ENCODE measurements at places on chromosomes 4 and X.
A peak's percentile ranks its signal among the peaks of the same experiment; 100 is the strongest.

- no peak for DNase-seq
Measured at GRCh38 chrX:154542723-154543424, 3.8 kb downstream of the G6PD start.

DNA sequence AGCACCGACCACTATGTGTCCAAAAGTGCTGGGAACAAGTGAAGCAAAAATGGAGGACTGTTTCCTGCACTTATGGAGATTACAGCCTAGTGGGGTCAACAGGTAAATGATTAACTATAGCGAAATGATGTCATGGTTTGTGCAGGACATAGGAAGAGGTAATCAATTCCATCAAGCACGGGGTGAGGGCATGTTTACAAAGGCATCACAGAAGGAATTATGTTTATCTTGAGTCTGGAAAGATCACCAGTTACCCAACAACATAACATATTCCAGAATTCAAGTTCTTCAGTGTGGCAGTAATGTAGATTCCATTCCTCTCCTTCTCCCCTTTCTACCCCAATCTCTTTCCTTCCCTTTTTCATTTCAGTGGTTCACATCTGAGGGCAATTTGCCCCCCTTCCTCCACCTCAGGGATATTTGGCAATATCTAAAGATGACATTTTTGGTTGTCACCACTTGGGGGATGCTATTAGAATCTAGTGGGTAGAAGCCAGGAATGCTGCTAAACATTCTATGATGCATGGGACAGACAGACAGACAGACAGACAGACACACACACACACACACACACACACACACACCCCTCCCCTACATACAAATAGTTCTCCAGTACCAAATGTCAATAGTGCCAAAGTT lies 24.1 kb downstream of the FAM47E start:
- DNase-seq = no peak

GRCh38 chr4:146108756-146109155 lies 66.8 kb upstream of the LSM6 start:
- DNase-seq = no peak

DNA sequence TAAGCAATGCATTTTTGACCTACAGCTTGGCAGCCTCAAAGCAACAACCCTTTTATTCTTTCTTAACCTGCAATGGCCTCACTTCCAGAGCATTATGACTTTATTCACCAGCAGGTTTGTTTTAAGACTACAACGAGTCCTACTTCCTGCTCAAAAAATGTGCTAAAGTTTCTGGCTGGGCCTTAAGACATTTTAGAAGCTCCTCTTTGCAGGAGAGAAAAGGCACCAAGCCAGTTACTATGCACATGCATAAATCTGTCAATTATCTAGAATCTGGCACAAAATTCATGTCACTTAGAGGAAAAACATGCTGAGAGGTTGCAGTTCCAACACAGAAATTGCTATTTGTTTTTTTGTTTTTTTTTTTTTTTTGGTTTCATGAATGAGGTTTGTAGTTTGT lies 223.0 kb upstream of the EPHA5 start:
- DNase-seq = peak; percentile 70

- no peak for DNase-seq
Measured at GRCh38 chrX:45524805-45525204, 324.1 kb upstream of the DIPK2B start.

DNA sequence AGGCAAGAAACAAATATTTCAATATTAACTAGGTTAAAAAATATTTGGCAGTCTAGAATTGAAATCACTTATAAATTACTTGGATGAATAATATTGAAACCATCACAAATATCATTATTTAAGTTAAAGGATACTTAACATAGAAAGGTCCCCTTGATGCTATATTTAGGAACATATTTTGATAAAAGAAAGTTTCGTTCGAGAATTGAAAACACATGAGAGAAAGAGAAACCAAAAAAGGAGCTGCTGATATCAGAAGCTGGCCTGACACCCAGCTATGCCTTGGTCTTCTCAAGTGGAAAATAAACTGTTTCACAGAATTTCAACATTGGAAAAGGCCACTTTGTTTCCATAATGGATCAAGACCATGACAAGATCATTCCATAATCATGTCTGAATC lies 762.4 kb downstream of the DMD start:
- DNase-seq = no peak

DNA sequence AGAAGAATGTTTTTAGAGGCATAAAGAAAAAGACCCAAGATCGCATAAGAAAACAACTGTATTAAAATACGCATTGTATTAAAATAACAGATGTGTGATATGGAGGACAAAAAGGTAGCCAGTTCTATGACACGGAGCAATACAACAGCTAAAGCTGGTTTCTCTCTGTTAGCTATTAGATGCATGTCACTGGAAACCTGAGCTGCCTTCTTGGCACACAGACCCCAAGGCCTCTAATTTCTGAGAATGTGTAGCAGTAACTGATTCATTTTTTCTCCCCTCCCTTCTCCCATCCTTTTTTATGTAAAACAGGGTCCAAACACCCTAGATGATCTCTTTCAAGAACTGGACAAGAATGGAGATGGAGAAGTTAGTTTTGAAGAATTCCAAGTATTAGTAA lies 4.1 kb downstream of the S100G start:
- DNase-seq = no peak

GRCh38 chr4:126448086-126448845 lies 1133.5 kb downstream of the FAT4 start:
- peak; percentile 1 for DNase-seq

- DNase-seq = no peak
Measured at GRCh38 chr4:163988865-163989264, 494.4 kb downstream of the TMA16 start.

GRCh38 chr4:111628437-111628836 lies 516.8 kb upstream of the FAM241A start:
- no peak for DNase-seq

GRCh38 chr4:139912445-139912844 lies 241.5 kb downstream of the MAML3 start:
- no peak for DNase-seq

DNA sequence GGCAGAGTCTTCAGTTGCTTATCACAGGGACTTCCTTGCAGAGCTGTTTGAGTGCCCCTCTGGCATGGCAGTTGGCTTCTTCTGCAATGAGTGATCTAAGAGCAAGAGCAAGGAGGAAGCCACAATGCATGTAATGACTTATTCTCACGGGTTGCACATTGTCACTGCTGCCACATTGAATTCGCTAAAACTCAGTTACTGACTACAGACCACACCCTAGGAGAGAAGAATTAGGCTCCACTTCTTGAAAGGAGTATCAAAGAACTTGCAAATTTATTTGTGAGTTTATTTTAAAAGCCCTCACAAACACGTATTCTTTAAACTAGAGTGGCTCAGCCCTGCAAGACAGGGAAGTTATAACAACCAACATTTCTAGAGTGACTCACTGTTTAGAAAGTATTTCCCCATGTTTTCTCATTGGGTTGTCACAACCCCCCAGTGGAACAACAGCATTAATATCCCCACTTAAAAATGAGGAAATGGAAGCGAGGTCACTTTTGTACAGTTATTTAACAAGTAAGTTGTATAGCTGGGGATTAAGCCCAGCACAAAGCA lies 32.4 kb upstream of the RBPJ start:
- no peak for DNase-seq

DNA sequence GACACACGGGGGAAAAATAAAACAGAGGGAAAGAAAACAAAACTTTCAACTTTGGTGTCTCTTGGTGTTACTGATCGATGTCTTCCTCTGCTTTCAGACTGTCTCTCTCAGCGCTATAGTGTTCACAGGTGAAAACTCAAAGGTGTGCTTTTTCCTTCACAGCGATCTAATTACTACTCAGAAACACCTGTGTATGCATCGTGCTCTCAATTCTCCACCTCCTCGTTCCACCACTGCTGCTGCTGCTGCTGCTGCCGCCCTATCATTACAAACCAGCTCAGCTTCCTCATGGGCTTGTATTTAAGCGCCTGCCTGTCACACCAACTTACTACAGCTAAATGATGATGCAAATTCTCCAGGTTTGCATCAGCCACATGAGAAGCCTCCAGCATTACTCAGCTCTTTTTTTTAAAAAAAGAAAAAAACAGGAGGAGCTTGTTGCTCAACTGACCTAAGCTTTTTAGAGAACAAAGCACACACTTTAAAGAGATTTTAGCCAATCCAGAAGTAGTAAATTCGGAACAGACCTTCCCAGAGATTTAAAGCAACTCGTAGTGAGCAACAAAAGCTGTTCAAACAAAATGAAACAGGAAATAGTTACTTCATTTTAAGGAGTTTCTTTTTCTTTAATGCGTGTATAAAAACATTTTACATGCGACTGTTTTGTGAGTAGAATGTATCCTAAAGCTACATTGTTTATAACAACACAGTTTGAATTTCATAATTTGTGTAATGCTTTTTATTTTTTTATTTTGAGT lies at the start of gene SLC7A11:
SLC7A11 (minus strand) TSS at position 274 of the 758 bp plus-strand sequence. CDS start 280 bp downstream, outside the sequence.
- peak; percentile 70 for DNase-seq

DNA sequence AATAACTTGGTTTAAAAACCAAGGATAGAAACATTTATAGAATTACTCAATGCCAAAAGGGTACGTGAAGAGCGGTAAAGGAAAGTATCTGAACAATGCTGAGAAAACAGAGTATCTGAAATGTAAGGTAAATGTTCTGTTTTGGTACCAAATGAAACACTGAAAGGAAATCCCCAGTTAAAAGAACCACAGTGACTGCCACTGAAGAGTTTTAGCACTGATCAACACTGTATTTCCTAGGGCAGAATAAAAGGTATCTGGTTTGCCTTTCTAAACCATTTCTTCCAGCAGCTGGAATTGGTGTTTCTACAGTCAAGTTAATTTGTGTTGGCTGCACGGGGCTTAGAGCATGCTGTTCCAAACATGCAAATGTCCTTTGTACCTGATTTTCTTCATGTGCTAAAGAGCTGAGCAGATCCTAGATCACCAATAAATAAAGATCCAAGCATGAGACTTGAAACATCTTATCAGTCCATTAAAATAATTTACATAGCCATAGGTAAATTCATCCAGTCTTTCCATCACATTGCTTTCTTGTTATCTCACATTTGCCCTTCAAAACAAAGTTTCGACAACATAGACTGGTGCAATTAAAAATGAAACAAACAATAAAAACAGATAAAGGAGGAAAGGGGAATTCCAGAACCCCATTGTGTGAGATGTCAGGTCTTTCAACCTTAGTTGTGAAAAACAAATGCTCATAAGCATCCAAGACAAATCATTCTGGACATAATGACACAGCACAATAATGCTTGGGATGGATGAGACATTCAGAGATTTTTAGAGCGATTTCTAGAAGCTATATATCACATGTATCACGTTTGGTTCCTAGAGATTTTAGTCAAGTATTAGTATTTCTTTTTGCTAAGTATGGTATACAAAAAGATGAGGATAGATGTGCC lies 38.6 kb downstream of the MFAP3L start:
- DNase-seq = no peak

DNA sequence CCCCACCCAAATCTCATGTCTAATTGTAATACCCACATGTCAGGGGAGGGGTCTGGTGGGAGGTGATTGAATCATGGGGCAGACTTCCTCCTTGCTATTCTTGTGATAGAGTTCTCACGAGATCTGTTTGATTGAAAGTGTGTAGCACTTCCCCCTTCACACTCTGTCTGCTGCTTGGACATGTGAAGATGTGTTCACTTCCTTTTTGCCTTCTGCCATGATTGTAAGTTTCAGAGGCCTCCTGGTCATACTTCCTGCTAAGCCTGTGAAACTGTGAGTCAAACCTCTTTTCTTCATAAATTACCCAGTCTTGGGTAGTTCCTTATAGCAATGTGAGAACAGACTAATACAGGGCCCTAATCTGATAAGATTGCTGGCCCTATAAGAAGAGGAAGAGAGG lies 1514.8 kb downstream of the RPA4 start:
- no peak for DNase-seq

Measured in SK-N-DZ (cell line).